ENCODE measurements at places on chromosomes 3 and 15.

DNA sequence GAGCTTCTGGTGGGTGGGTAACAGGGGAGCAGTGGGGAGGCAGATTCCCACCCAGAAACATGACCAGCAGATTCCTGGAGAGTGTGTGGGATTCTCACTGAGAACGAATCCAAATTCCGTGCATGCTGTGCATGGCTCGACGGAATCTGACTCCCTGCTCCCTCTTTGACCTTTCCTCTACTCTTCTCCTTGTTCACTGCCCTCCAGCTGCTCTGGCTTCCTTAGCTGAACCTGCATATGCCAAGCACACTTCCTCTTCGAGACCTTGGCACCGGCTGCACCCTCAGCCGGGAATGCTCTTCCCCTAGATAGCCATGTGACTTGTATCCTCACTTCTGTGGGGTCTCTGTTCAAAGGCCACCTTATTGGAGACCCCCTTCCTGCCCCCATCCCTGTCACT lies 6.3 kb downstream of the INSYN1 start:
- no peak for DNase-seq

DNA sequence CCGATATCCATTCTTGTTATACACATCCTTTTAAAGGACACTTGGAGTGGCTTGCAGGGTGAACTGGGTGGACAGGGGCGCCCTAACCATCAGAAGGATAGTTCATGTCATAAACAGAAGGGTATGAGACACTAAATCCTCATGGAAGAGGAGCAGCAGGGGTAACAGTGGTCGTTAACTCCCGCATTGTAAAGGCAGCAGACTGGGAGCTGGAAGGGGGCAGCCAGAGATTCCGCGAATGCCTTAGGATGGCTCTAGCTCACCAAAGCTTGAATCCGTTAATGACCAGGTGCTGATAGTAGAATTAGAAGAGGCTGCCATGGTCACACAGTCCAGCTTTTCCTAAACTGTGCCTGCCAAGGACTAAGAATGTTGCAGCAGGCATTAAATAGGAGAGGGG lies 85.2 kb upstream of the ANKRD34C start:
- no peak for DNase-seq

GRCh38 chr15:49247556-49248110 lies 77.6 kb downstream of the GALK2 start:
- no peak for DNase-seq

DNA sequence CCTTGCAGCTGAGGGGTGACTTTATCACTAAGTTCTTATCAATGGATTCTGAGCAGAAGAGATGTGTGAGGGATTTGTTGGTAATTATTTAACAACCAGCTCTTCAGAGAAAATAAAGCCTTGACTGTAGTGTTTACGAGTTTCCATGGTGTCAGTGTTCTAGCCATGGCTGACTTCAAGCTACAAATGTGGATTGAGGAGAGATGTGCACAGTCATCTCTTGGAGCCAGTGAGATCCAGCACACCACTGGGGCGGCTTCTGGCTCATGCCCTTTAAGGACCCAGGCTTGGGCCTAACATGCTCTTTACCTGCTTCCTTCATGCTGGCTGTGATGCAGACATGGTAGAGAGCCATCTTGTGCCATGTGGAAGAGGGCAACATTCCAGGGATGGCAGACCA lies 145.6 kb upstream of the MRPS22 start:
- DNase-seq = no peak

GRCh38 chr3:44468572-44469520 lies 8.6 kb downstream of the ZNF445 start:
- no peak for DNase-seq

GRCh38 chr3:154900816-154901215 lies 179.3 kb upstream of the MME start:
- no peak for DNase-seq

GRCh38 chr3:155815030-155815545 lies 9.0 kb upstream of the C3orf33 start:
- DNase-seq = no peak

- no peak for DNase-seq
Observed at GRCh38 chr15:87981969-87982368, 274.6 kb downstream of the NTRK3 start.

DNA sequence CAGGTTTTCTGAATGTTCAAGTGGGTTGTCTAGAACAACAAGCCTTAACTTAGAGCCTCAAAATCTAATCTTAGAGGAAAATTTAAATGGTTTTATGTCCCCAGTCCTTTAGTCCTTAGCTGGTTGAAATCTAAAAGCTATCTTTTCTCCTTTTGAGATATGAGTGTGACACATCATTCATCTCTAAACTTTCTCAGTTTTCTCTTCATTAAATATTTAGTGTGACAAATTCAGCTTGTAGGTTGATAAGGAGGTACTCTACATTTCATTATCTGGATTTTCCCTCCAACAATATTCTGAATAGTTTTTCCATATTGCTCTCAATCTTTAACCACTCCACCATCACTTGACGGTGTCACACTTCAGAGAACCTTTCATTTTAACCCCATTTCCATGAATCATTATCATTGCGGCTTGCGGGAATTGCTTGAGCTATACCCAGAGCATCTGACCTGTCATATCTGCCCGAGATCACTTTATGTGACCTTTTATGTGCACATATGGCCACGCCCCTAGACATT lies 16.1 kb upstream of the ATP8B4 start:
- no peak for DNase-seq

DNA sequence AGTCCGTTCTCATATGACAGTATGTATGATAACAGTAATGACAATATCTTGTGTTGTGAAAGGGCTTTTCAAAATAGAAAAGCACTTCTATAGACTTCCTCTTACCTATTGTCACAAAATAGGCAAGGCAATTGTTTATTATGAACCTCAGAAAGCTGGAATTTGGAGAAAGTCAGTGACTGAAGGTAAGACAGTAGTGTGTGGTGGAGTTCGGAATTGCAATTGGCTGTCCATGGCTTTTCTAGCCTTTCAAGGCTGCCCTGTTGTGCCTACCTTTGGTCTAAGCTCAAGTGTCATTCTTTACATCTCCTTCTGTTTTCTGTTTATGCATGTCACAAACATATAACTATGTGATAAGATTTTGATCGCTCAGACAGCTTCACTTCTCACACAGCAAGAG lies 219.3 kb upstream of the NR2E3 start:
- DNase-seq = no peak

DNA sequence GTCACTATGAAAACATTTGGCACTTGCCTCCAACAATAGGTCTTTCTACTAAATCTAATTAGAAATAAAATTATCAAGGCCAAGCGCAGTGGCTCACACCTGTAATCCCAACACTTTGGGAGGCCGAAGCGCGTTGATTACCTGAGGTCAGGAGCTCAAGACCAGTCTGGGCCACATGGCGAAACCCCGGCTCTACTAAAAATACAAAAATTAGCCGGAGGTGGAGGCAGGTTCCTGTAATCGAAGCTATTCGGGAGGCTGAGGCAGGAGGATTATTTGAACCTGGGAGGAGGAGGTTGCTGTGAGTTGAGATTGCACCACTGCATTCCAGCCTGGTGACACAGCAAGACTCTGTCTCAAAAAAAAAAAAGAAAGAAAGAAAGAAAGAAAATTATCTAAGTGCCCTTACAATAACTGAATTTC lies 1.6 kb upstream of the PLD1 start:
- DNase-seq = no peak

GRCh38 chr3:66172394-66172793 lies 48.4 kb upstream of the SLC25A26 start:
- DNase-seq = no peak

DNA sequence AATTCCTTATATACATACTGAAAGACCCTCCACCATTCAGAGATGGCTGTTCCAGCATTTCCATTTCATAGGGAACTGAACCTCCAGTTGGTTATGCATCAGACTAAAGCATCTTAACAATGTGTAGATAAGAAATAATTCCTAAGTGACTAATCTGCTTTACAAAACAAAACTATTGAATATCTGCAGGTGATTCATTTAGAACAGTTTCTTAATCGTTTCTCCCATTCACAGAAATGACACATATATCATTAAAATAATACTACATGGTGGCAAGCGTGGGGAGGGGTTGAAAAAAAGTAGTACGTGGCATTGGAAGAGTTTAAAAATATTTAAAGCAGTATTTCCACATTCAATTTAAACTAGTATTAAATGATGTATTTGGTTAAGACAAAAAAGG lies 19.5 kb downstream of the COPS2 start:
- DNase-seq = no peak

DNA sequence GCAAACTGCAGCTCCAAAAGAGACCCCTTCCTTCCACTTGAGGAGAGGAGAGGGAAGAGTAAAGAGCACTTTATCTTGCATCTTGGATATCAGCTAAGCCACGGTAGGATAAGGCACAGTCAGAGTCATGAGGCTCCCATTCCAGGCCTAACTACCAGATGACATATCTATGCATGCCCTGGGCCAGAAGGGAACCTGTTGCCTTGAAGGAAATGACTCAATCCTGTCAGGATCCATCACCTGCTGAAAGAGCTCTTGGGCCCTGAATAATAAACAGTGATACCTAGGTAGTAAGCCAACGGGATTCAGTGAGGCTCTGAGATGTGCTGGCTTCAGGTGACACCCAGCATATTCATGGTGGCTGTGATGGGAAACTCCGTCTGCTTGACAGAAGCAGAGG lies 118.5 kb upstream of the EPHA3 start:
- no peak for DNase-seq

DNA sequence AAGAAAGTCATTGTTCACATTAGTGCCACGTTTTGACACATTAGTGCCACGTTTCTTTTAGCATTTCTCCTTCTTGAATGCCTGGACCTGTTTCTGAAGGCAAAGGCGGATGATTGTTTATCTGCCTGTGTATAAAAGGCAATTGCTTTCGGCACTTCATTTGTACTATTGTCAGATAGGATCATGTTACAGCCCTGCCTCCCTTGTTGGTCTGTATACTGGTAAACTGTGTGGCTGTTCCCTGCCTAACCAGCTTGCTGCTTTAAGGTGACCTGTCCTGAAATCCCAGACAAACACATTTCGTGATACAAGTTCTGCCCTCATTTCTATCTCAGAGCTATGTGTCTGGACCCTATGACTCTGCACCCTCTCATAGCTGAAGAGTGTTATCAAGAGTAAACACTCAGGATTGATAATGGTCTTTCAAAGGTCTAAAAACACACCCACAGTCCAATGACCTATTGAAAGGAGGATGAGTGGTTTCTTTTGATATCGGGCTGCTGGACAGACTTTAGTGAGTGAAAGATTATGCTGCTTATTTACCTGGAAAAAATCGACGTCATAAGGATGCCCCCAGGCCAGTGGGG lies 276.3 kb upstream of the MCTP2 start:
- no peak for DNase-seq

DNA sequence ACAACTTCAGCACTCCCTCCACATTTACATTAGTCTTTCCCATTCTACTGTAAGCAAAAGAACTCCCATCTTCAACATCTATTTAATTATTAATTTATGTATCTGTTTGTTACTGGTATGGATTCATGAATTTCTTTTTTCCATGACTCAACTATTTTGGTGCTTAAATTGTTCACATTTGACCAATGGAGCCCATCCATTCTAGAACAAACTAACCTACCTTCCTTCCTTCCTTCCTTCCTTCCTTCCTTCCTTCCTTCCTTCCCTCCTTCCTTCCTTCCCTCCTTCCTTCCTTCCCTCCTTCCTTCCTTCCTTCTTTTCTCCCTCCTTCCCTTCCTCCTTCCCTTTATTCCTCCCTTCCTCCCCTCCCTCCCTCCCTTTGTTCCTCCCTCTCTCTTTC lies 16.8 kb upstream of the MBNL1 start:
- no peak for DNase-seq

DNA sequence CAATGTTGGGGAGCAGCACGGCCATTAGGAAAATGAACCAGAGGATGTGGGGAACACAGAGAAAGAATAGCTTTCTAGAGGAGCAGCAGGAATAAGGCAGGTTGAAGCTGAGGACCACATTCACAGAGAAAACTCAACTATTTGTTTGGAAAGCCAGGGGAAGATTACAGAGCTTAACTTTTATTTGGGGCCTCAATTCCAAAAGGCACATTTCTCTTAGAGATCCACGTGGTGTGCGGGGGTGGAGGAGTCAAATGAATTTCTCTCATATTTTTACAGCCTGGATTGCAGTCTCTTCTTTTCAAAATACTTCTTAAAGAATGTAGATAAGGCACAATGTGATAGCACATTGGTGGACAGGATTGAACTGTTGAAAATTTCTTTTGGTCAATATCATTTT lies 253.7 kb downstream of the ROBO1 start:
- DNase-seq = no peak

GRCh38 chr15:48559285-48559684 lies 86.2 kb downstream of the FBN1 start:
- DNase-seq = no peak

DNA sequence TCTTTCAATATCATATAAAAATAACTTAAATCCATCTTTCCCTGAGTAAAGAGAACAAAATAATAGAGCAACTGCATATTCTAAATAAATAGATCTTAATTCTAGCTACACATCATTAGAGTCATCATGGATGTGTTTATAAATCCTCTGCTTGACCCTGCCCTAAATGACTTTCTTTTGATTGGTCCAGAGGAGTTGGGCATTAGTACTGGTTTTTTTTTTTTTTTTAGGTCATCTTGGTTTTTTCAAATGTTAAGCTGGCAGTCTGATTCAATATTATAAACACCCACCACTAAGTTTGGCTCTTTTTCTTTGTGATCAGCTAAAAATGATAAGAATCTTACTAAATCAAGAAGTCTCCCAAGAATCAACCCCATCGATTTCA lies 504.0 kb upstream of the CBLB start:
- DNase-seq = no peak

DNA sequence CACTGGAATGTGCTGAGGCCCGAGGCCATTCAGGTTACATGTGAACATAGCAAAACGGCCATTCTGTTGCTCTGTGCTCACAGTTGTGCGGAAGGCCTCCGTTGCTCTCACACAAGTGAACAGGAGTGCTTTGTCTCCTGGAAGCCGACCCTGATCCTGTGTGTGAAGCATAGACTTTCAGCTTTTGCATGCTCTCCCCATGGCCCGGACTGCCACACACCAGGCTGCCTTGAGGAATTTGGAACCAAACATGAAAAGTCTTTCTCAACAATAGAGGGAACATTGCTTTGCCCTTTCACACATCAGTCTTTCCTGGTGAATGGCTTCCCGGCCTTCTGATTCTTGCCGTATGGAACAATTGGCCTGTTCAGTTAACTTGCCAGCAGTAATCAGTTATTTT lies 154.8 kb upstream of the LRIG1 start:
- DNase-seq = no peak

GRCh38 chr3:129068291-129068886 lies 7.8 kb downstream of the GP9 start:
- no peak for DNase-seq

DNA sequence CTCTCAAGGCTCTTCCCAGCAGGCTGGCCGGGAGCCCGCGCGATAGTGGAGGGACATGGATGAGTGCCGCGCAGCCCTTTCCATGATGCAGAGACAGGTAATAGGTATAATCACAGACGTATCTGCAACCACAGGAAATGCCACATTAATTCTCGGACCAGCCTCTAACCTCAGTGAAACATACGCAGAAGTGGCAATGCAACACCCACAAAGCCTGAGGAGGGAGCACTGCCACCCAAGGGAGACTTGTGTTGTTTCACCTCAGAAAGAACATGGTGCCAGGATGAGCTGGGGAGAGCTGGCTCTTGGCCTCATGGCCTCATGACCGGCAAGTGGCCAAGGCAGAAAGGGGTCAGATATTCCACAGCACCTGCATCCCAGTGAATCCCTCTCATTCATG lies 39.0 kb downstream of the PGPEP1L start:
- no peak for DNase-seq

- no peak for DNase-seq
Observed at GRCh38 chr3:166085164-166085856, 248.1 kb upstream of the BCHE start.
